Activated naive CD4-positive, alpha-beta T cell treated with anti-CD3 and anti-CD28 coated beads, Interleukin-2, amount 10 ng/mL, durations not matched to agents 7 days and 5 days (primary cell): ENCODE measurements at places on chromosomes 5 and 9.

DNA sequence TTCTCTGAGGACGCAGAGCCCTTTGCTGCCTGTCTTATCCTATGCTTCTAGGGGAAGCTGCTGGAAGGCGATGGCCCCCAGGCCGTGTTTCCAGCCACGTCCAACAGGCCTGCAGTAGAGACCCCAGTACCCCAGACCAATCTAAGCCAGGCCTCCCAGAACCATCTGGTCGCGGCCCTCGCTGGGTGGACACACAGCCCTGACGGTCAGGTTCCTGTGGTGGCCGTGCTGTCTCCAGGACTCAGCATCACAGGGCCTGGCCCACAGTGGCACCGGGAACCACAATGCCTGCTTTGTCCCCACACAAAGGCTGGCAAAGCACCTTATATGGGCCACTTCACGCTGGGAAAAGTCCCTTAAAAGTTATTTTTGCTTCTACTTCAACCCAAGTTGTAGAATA lies 44.5 kb downstream of the SEMA4D start:
- no peak for DNase-seq

DNA sequence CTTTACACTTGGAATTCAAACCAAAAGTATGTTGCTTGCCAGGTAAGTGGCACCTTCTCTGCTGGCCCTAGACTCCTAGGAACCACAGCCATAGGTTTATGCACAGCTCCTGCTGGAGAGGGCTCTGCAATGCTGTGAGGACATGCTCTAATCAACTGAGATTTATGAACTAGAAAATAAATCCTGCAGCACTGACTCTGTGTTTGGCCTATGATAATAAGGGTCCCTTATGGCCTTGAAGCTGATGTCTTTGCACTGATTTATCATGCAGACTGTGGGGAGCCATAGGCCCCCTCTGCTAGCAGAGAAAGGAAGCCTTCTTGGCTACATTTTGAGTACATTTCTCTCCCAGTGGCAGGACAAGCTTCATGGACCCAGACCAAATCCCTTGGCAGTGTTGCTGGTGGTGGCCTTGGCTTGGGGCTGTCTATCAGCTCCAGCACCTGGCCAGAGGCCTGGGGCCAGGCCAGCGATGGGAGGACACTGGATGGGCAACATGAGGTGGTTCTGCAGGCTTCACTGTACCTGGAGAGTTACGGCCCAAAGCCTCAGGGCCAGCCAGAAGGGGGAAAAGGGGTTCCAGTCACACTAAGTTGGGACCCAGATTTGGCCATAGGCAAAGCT lies 178.0 kb downstream of the SEMA6A start:
- DNase-seq = no peak

- no peak for DNase-seq
These were observed 86.2 kb downstream of the PSAT1 start for GRCh38 chr9:78383130-78383529.

GRCh38 chr9:114083666-114084065 lies 5.6 kb upstream of the AMBP start:
- DNase-seq = no peak

DNA sequence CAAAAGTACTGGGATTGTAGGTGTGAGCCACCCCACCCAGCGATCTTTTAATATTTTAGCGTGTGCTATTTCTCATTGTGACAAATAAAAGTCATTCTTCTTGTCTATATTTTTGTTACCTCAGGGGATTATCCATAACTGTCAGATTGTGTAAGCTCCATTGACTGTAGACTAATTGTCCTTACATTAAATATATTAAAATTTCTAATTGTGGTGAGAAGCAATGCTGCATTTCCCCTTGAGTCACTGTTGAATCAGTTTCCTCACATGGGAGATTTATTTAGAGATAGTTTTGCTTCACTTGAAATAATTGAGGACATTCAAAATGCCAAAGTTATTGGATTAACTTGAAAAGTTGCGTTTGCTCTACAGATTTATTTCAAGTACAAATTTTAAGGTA lies 782.4 kb upstream of the WWC1 start:
- DNase-seq = no peak

GRCh38 chr5:122126177-122126755 lies 3.1 kb upstream of the ZNF474 start:
- no peak for DNase-seq

- no peak for DNase-seq
These were observed 8.6 kb downstream of the GCNT4 start for GRCh38 chr5:75043633-75044264.

DNA sequence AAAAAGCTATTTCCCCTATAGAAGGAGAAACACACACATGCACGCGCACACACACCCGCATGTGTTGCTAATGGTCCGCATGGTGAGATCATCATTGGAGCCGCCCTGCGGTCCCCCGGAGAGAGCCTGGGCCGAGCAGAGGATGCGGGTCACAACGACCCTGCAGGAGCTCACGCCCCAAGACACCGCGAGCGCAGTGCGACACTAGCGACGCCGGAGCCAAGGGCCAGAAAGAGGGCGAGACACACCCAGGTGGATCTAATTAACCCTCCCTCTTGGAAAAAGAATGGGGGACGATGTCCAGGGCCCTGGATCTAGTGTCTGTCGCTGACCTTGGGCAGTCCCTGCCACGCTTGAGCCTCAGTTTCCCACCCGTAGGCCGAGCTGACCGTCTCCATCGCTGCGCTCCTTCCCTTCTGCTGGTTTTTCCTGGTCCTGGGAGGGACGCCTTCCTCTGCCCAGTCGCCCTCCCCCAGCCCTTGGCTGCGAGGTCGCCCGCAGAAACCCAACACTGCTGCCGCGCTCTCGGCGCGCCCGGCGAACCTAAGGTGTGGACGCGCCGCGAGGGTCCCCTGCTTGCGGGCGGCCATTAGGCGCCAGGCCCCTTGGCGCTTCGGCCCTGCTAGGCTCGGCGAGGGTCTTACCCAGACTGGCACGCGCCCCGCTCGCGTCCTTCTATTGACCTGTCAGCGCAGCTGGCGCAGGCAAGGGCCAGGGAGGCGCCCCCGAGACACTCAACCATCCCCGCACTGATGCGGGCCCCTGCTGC lies 47.5 kb upstream of the RNF20 start:
- DNase-seq = no peak

- DNase-seq = no peak
These were observed 378.8 kb downstream of the OSTF1 start for GRCh38 chr9:75467142-75467541.

GRCh38 chr9:85421641-85422040 lies 320.1 kb downstream of the AGTPBP1 start:
- DNase-seq = no peak

DNA sequence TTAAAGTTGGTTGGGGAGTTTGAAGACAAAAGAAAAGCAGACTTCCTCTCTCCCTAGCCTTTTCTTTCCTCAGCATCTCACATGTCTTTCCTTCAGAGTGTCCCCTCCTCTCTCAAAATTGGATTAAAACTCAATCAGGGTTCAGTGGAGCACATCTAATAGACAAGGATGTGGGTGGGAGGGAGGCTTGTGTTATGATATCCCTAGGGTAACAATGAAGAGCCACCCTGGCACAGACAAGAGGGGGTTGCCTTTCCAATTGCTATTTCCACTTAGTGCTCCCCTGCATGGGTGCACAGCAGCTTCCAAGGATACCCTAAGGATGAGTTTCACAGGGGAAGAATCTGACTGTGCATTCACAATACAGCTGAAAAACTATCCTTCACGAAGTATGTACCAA lies 585.2 kb upstream of the C9orf72 start:
- DNase-seq = no peak

- no peak for DNase-seq
These were observed 18.2 kb upstream of the TYRP1 start for GRCh38 chr9:12674961-12675360.

GRCh38 chr9:89362647-89363310 lies 44.5 kb downstream of the SECISBP2 start:
- DNase-seq = peak; percentile 21

GRCh38 chr9:129309906-129310305 lies 131.8 kb upstream of the IER5L start:
- DNase-seq = no peak
